ENCODE measurements at places on chromosomes 1 and 21.

DNA sequence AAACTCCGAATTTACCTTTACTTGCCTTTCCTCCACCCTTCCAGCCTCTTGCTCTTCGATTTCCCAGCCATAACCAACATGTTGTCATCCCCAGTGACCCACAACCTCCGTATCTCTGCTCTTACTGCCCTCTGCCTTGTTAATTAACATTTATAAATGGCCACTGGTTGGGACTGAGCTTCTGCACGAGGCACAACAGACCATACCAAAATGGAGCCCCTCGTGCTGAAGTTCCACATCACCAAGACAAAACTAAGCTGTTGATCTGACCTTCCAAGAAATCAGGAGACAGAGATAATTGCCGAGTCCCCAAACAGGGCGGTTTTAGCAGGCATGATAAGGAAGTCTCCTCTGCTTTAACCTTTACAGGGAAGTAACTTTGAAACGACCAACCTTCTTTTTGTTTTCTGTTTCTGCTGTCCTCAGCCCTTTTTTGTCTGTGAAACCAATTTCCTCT is 71.9 kb downstream of the NMNAT2 start:
- H3K4me3 ChIP-seq = no peak overlapping the region
- no peak overlapping the region for H3K27ac ChIP-seq
- no peaks in the 10 kb centered on the region for H3K36me3 ChIP-seq
- peaks cover 12% of the 10 kb centered on the region for H3K4me1 ChIP-seq

DNA sequence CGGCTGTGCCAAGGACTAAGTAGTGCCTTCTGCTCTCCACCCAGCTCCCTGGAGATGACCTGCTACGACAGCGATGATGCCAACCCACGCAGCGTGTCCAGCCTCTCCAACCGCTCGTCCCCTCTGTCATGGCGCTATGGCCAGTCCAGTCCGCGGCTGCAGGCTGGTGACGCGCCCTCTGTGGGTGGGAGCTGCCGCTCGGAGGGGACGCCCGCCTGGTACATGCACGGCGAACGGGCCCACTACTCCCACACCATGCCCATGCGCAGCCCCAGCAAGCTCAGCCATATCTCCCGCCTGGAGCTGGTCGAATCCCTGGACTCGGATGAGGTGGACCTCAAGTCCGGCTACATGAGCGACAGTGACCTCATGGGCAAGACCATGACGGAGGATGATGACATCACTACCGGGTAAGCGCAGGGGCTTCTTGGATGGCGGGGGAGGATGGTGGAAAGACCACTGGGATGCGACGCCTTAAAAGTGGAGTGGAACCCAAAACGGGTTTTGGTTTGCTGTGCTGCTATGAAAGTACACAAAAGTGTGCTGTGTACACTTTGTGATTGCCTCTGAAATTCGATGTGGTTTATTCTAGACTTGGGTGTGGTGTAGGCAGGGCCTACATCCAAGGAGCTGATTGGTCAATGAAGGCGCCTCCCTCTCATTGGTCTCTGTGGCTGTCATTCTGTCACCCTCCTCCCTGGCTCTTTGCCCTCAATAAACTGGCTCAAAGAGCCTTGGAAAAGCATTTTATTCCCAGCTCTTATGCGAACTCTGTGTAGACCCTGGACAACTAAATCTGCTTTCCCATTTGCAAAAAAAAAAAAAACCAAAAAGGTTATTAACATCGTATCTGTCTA is 110.4 kb upstream of the IPO9 start:
- H3K36me3 ChIP-seq = no peaks in the 10 kb centered on the region
- no peak for DNase-seq
- no peak overlapping the region for H3K4me3 ChIP-seq
- H3K27ac ChIP-seq = no peak overlapping the region
- no peaks in the 10 kb centered on the region for H3K27me3 ChIP-seq

DNA sequence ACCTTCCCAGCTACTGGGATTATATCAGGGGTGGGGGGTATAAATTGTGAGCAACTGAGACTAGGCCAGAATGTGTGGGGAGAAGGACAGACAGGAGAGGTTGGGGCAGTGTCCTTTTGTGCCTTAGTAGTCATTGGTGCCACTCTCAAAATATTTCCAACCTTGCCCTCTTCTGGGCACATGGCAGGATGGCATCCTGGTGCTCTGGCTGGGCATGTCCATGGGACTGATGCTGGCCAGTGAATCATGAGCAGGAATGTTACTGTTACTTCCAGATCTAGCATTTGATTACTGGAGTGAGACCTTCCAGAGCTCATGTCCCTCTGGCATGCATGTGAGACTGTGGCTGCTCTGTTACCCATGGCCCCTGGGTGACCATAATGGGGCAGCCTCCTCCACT is 151.2 kb downstream of the MATN1 start:
- H3K4me3 ChIP-seq = no peak overlapping the region
- H3K27me3 ChIP-seq = no peaks in the 10 kb centered on the region
- H3K27ac ChIP-seq = no peak overlapping the region

GRCh38 chr21:23638131-23638695 is 1969.1 kb downstream of the MRPL39 start:
- DNase-seq = no peak
- no peaks in the 10 kb centered on the region for H3K27me3 ChIP-seq
- no peak overlapping the region for H3K4me3 ChIP-seq
- H3K36me3 ChIP-seq = no peaks in the 10 kb centered on the region
- no peaks in the 10 kb centered on the region for H3K4me1 ChIP-seq

GRCh38 chr1:33045246-33045645 is 8.6 kb upstream of the AK2 start:
- no peaks in the 10 kb centered on the region for H3K36me3 ChIP-seq
- no peaks in the 10 kb centered on the region for H3K27me3 ChIP-seq
- peaks cover 3% of the 10 kb centered on the region for H3K4me1 ChIP-seq

DNA sequence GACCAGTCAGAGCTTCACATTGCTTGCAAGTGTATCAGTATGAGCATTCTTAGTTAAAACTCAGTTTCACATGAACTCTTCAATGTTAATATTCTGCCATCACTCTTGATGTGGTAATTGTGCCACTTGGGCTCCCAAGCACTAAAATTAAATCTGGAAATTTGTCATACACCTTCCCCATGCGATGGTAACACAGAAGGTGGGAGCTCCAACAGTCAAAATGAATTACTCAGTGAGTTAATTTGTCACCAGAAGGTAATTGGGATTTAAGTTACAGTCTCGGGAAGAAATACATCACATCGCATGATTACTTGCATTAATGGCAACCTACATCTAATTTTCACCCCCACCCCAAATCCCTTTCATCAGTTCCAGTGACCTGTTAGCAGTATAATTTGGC is 376.5 kb upstream of the DAB1 start:
- H3K4me3 ChIP-seq = no peak overlapping the region
- H3K27me3 ChIP-seq = no peaks in the 10 kb centered on the region
- no peaks in the 10 kb centered on the region for H3K36me3 ChIP-seq
- no peak overlapping the region for H3K27ac ChIP-seq
- DNase-seq = no peak

- DNase-seq = peak; percentile 61
- H3K4me1 ChIP-seq = peaks cover 55% of the 10 kb centered on the region
- H3K27ac ChIP-seq = 0 out of 2 replicates have a peak overlapping the region, but pooled peaks have one; percentile 48
- H3K27me3 ChIP-seq = no peaks in the 10 kb centered on the region
Measured at GRCh38 chr1:154614901-154615300, 6.9 kb upstream of the ADAR start.

DNA sequence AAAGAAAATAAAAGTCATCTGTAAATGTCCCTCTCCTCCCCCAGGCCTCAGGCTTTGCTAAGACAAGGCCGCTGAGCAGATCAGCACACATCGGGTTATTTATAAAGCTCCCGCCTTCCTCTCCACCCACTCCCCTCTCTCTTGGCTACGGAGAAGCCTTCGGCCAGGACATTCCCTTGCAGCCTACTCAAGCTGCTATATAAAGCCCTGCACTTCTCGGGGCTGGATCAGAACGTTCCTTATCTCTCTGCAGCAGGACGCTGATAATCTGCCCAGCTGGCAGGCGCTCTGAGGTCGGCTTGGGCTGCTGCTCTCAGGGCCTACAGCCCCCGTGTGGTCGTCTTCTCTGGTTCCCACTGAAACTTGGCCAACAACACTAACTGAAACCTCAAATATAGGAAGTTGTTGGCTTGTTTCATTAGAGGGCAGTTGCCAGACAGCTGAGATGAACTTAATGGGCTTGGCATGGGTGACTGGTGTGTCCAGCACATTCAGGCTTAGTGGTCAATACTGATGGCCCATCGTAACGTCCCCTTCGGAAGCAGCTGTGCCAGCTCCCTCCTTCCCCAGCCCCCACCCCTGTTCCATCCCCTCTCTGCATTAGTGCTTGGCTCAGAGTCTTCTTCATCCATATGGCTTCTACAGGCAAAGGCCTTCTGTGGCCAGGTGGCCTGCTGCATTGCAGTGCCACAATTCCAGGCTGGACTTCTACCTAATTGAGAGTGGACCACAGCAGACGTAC is 64.6 kb downstream of the IER5 start:
- H3K4me3 ChIP-seq = no peak overlapping the region
- peak; percentile 62 for DNase-seq
- H3K36me3 ChIP-seq = no peaks in the 10 kb centered on the region
- H3K27me3 ChIP-seq = no peaks in the 10 kb centered on the region

GRCh38 chr1:94237291-94238226 is at the start of gene ARHGAP29:
ARHGAP29 (minus strand) TSS chr1:94237584; CDS start chr1:94231611, 5,973 bp downstream.
- peak within 1 kb of the TSS; percentile 78 for H3K4me3 ChIP-seq
- H3K27me3 ChIP-seq = peaks cover 59% of the 10 kb centered on the region
- no peak within 1 kb of the TSS for H3K27ac ChIP-seq
- H3K36me3 ChIP-seq = no peaks in the 10 kb centered on the region

DNA sequence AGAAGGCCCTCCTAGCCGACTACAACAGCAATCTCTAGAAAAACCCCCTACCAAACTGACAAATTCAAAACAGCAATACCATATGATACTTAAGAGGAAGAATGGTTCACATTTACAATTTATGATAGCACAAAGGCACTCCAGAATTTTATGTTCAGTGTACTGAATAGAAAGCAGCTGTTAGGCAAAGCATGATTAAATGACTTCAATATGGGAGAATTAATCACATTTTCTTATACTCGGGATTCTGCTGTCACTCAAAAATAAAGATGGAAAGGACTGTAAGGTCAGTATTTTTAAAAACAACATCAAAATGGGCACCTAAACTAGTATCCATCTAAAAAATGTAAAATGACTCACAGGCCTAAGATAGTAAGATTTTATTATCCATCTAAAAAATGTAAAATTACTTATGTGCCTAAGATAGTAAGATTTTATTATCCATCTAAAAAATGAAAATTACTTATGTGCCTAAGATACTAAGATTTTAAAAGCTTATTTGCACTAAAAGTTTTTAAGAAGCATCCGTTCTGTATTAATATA is 198.5 kb downstream of the SMYD3 start:
- no peak for DNase-seq
- no peaks in the 10 kb centered on the region for H3K36me3 ChIP-seq
- H3K4me3 ChIP-seq = no peak overlapping the region
- no peak overlapping the region for H3K27ac ChIP-seq
- H3K27me3 ChIP-seq = no peaks in the 10 kb centered on the region

DNA sequence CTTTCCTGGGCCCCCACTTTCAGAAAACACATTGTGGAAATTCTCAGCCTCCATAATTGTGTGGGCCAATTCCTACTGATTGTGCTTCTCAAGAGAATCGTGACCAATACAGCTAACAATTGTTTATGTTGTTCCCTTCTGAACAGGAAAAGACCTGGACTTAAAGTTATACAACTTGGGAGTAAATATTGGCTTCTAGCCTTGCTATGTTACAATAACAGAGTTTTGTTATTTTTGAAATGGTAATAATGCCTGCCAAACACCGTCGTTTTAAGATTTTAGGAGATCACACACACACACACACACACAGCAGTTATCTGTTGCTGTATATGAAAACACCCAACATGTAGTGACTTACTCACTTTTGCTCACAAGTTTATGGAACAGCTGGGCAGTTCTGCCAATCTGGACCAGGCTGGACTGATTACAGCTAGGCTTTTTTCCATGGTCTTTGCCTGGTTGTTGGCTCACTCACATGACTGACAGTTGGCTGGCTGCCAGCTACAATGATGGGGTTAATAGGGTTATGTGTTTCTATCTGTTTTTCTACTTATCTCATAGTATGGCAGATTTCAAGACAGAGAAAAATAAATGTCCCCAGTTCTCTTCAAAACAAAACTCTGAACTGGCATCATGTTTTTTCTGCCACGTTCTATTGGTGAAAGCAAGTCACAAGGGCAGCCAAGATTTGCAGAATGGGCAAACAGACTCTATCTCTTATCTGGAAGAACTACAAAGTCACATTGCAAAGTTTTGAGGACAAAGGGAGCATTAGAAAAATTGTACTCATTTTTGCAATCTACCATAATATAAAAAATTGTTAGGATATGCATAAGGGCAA is 447.5 kb downstream of the NEGR1 start:
- no peak for DNase-seq
- H3K4me1 ChIP-seq = peaks cover 31% of the 10 kb centered on the region
- no peak overlapping the region for H3K27ac ChIP-seq
- H3K4me3 ChIP-seq = no peak overlapping the region
- no peaks in the 10 kb centered on the region for H3K36me3 ChIP-seq

GRCh38 chr1:68723791-68724190 is 226.9 kb upstream of the DEPDC1 start:
- DNase-seq = no peak
- H3K4me1 ChIP-seq = no peaks in the 10 kb centered on the region
- H3K27me3 ChIP-seq = no peaks in the 10 kb centered on the region

DNA sequence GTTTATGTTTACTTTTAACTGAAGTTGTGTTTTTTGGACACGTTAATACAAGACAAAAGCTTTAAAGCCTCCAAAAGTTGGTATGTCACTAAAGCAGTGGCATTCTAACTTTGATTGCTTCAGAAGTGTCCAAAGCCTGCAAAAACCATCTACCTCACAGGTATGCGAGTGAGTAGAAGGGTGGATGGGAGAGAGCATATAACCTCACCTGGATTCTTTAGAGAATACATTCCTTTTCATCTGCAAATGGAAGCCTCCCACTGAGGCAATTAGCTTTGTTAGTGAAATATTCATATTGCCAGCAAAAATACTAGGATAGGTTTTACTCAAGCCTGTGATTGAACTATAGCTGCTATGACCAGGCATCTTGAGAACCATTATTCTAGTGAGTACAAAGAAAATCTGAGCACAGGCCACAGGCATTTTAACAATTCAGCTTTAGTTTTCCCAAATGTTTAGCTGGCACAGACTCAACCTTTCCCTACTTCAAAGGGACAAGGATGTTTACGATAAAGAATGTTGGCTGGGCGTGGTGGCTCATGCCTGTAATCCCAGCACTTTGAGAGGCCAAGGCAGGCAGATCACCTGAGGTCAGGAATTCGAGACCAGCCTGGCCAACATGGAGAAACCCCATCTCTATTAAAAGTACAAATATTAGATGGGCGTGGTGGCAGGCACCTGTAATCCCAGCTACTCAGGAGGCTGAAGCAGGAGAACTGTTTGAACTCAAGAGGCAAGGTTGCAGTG is 39.7 kb downstream of the MAP3K21 start:
- H3K27me3 ChIP-seq = no peaks in the 10 kb centered on the region
- peak; percentile 83 for DNase-seq
- peak overlapping the region; percentile 0 for H3K4me3 ChIP-seq
- H3K4me1 ChIP-seq = peaks cover 29% of the 10 kb centered on the region

- no peak overlapping the region for H3K27ac ChIP-seq
- peak; percentile 86 for DNase-seq
- peaks cover 26% of the 10 kb centered on the region for H3K4me1 ChIP-seq
- no peaks in the 10 kb centered on the region for H3K27me3 ChIP-seq
Measured at GRCh38 chr1:165073185-165074007, 283.1 kb downstream of the LMX1A start.
